ENCODE measurements at places on chromosomes 3 and 15.

DNA sequence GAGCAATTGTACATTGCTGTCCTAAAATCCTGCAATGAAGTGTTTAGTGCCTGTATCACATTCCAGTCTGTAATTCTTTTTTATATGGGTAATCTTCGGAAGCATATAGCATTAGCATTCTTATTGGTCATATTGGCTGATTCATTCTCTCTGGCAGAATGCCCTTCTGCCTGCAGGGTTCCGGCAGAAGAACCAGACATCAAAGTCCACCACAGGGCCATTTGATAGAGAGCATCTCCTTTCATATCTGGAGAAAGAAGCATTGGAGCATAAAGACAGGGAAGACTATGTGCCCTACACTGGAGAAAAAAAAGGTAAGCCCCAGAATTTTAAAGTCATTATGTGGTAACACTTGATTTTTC is 39.6 kb downstream of the TMOD3 start:
- no peak for DNase-seq

- no peak for DNase-seq
These were observed 2.4 kb downstream of the IGF2BP2 start for GRCh38 chr3:185822221-185823000.

DNA sequence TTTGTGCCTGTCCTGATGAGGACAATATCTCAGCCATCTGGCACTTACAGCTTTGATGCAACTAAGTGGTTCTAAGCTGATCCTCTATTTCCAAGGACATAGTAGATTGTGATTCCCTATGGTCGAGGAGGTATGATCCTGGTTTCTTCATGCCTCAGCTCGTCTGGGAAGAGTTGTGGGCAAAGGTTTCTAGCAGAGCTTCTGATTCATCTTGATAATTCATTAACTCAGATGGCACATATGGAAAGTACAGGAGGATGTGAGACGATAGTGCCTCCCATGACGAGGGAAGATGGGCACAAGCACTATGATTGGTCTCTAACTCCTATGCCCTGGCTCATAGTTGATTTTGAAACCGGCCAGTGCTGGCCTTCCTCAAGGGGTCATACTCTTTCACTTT is 334.2 kb upstream of the SEMA6D start:
- DNase-seq = no peak

- DNase-seq = no peak
These were observed 286.5 kb upstream of the RBMS3 start for GRCh38 chr3:28994161-28994905.

DNA sequence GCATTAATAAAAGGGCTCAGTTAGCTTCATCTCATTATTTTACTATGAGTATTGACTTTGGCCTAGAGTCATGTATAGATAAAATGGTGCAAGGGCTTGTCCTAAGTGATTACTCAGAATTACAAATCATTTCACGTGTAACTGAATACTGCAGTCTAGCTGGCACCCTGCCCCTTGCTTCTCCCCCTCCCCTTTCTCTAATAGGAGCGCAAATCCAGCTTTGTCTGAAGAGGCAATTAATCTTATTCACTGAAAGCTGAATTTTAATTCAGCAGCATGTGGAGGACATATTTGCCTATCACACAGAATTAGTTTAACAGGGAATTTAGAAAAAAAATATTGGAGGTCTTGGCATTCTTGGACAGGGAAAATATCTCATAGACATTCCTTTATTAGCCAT is 412.1 kb upstream of the DPH6 start:
- no peak for DNase-seq

- DNase-seq = no peak
These were observed 115.8 kb downstream of the FBXL22 start for GRCh38 chr15:63712828-63713520.

- no peak for DNase-seq
These were observed 123.3 kb upstream of the RASGRP1 start for GRCh38 chr15:38687775-38688495.

DNA sequence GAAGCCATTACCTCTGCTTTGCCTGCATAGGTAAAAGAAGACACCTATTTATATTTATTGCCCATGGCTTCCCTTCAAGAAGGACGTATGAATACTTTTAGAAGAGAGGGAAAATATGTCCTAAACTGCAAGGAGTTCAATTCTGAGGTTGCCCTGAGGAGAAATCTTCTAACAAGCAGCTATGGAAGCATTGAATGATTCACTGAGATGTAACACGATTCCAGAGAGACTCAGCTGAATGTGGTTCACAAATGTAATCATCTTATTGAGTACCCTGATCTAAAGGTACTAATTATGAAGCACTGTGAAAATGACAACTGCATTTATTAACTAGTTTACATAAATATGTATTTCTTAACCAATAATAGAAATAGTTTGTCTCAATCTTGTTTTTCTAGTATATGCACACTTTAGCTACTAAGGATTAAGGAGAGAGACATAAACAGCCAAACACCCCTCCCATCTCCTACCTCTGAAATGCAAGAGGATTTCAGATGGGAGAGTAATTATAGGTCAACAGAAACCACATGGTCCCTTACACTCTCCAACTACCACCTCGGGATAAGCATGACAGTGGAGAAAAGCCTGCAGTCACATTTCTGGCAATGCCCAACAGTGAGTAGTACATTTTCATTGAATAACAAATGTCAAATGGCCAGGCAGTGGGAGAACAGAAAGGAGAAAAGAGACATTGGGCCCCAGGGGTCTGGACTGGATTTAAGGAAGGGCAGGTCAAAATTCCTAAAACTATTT is 506.2 kb upstream of the IL12A start:
- DNase-seq = no peak

DNA sequence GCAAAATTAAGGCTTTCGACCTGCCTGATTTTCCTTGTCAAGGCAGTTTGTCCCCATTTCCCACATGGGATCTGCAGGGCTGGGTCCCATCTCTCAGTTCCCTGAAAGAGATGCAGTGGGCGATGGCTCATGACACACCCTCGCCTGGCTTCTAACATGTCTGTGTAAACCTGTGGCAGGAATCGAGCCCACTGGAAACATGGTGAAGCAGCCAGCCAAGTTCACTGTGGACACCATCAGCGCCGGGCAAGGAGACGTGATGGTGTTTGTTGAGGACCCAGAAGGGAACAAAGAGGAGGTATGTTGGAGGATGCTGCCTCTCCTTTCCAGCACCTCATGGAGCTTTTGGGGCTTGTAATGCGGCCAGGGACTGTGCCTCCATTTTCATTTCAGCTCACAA is 86.4 kb downstream of the FLNB start:
- DNase-seq = no peak

DNA sequence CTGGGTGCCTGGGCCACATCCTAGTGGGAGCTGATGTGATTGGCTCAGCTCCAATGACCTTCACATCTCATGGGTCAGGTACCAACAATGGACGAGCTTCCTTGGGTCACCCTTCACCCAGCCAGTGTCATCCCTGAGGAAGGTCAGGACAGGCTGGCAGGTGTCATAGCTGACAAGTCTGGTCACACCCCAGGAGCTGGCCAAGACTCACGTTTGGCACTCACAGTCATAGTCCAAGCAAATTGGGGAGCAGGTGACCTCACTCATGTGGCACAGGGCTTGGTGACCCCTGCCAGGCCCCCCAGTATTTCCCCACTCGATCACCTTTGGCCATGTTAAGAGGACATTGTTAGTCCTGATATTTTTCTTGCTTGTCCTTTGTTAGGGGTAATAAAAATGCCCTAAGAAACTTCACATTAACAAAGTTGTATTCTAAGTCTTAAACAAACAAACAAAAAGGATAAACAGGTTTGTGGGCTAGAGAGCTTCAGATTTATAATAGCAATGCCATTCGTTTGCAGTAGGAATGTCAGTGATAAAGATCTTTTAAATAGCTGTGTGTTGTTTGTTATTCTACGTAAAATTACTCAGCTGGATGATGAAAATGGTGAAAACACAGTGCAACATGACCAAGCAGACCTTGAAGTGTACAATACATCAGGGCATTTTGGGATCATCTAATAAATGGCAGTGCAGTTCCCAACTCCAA is 79.5 kb upstream of the POMGNT2 start:
- DNase-seq = no peak

DNA sequence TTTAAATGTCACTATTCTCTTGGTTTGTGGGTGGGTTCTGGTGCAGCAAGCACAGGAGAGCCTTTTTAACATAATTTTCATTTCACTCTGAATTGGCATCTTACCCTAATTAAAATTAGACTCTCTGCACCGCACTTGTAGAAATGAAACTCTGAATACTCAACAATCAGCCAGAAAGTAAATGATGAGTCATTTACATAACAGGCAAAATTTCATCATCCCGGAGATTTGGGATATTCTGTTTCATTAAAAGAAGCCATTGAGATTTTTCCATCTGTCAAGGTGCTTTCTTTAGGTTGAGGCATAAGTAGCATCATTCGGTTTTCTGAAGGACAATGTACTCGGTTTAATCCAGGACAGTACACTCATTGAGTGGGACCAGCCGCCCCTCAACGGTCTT is 111.0 kb downstream of the RFTN1 start:
- DNase-seq = no peak

DNA sequence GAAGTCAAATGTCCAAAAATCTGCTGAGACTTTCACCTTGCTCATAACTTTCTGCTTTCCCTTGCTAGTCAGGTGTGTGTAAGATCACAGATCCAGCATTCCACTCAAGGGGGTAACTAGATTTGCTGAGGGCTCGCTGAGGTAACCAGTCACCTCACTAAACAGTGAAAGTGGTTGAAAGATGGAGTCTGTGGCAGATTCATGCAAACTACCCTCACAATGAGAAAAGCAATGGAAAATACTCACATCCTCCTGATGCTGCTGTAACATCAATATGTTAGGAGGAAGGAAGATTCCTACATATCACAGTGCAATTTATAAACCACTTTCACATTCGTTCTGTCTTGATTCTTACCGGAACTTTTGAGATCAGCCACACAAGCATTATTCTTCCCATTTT is 174.3 kb upstream of the BCL6 start:
- no peak for DNase-seq

GRCh38 chr3:82736696-82737277 is 975.3 kb upstream of the GBE1 start:
- no peak for DNase-seq

DNA sequence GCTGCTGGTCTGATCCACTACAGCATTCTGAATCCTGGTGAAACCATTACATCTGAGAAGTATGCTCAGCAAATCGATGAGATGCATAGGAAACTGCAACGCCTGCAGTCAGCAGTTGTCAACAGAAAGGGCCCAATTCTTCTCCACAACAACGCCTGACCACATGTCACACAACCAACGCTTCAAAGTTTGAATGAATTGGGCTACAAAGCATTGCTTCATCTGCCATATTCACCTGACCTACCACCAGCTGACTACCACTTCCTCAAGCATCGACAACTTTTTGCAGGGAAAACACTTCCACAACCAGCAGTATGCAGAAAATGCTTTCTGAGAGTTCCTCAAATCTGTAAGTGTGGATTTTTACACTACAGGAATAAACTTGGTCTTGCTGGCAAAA is 54.7 kb upstream of the C2CD4B start:
- no peak for DNase-seq

DNA sequence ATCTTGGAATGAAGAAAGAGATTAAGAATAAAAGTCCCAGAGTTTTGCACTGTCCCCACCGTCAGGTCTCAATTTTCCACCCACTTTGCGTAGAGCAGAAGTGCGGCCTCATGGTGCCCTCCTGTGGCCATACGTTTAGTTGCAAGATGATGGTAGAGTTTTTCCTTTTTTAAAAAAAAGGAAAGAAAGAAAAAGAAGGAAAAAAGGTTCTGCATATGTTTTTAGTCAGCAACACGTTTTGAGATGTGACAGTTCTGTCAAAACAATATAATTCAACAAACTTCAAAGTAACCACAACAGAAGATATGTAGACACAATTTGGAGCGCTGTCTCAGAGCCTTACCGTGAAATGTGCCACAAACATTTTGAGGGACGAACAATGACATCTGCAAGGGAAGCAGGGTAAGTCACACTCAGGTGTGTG is 24.6 kb downstream of the EBLN2 start:
- DNase-seq = peak; percentile 48

All from stimulated activated CD4-positive, alpha-beta T cell treated with anti-CD3 and anti-CD28 coated beads, Interleukin-12 subunit alpha, Interleukin-12 subunit beta, amount 100 ng/mL, for 4 hours (primary cell).